ENCODE measurements at places on chromosomes 1 and 21. TPM values are rescaled to one million over a fixed set of nuclear protein-coding genes. Genes with fewer than 3 reads are reported as not detected.

DNA sequence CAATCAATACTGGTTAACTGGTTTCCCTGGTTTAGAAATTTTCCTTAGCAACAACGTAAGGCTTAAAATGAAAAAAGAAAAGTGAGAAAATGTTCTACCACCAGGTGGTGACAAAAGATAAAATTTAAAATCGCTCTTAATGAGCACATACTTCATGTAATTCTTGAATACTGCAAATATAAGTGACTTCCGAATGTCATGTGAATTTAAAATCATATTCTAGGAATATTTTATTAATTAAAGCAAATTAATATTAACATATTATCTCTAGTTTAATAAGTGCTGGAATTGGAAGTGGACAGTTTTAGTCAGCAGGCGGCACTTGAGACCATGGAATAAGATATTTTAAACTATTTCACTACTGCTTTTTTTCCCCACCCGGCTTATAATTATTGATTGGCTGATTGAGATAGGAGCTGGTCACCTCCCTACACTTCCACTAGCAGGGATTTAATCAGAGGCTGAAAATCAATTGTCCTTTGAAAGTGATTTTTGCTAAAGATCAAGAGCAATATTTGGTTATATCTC, 5.0 kb upstream of the ADAMTS1 start:
- DNase-seq, result no peak

GRCh38 chr1:111622166-111622565, 2.6 kb downstream of the RAP1A start:
- no peak for DNase-seq

DNA sequence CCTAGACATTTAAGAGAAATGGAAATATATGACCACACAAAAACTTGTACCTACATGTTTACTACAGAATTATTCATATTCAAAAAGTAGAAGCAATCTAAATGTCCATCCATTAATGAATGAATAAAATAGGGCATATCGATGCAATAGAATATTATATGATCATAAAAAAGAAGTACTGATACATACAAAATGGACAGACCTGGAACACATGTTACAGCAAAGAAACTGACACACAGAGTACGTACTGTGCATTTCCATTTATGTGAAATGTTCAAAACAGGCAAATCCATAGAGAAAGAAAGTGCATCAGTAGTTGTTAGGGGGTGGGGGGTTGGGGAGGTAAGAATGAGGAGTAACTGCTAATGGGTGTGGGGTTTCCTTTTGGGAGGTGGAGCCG, 39.2 kb downstream of the B3GALNT2 start:
- DNase-seq, result no peak

GRCh38 chr1:214349781-214350180, 68.8 kb downstream of the SMYD2 start:
- DNase-seq, result no peak

DNA sequence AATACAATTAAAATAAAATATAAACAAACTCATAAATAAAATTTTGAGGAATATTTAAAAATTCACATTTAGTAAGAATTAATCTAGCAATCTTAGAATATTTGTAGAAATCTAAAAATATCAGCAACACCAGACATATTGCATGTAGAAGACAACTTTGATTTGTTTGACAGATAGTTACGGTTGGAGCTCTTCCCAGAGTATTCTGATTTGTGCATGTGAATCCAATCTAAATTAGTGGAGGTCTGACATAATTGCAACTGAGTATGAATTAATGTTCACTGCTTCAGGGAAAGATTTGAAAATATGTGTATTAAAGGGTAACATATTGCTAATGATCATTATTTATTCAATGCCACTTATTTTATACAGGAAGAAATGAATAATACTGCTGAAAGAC, 1546.2 kb downstream of the BRINP3 start:
- DNase-seq, result no peak

GRCh38 chr1:95005584-95005983, 67.2 kb downstream of the ALG14 start:
- no peak for DNase-seq

GRCh38 chr1:54764922-54765561, 719 bp upstream of the PARS2 start:
- DNase-seq, result no peak

DNA sequence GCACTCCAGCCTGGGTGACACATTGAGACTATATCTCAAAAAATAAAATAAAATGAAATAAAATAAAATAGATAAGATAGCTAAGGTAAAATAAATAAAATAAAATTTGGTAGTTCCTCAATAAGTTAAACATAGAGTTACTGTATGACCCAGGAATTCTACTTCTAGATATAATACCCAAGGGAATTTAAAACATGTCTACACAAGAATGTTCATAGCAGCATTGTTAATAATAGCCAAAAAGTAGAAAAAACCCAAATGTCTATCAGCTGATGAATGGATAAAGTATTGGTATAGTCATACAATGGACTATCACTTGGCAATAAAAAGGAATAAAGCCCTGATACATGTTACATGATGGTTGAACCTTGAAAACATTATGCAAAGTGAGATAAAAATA, 47.8 kb downstream of the CEP350 start:
- no peak for DNase-seq

- DNase-seq, result no peak
These were observed 277.5 kb upstream of the ADAMTS5 start for GRCh38 chr21:27244352-27244751.

DNA sequence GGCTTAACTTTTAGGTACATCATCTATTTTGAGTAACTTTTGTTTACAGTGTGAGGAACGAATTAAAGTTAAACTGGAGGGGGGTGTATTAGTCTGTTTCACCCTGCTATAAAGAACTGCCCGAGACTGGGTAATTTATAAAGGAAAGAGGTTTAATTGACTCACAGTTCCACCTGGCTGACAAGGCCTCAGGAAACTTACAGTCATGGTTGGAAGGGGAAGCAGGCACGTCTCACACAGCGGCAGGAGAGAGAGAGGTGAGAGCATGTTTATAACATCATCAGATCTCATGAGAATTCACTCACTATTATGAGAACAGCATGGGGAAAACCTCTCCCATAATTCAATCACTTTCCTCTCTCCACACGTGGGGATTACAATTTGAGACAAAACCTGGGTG, 31.9 kb upstream of the TMEM52 start:
- DNase-seq, result no peak

GRCh38 chr1:236141447-236142252, 689 bp upstream of the GPR137B start:
- DNase-seq, result no peak

GRCh38 chr1:198449261-198449660, 91.2 kb downstream of the ATP6V1G3 start:
- no peak for DNase-seq

GRCh38 chr21:37744551-37744950, 171.7 kb downstream of the KCNJ6 start:
- DNase-seq, result no peak

DNA sequence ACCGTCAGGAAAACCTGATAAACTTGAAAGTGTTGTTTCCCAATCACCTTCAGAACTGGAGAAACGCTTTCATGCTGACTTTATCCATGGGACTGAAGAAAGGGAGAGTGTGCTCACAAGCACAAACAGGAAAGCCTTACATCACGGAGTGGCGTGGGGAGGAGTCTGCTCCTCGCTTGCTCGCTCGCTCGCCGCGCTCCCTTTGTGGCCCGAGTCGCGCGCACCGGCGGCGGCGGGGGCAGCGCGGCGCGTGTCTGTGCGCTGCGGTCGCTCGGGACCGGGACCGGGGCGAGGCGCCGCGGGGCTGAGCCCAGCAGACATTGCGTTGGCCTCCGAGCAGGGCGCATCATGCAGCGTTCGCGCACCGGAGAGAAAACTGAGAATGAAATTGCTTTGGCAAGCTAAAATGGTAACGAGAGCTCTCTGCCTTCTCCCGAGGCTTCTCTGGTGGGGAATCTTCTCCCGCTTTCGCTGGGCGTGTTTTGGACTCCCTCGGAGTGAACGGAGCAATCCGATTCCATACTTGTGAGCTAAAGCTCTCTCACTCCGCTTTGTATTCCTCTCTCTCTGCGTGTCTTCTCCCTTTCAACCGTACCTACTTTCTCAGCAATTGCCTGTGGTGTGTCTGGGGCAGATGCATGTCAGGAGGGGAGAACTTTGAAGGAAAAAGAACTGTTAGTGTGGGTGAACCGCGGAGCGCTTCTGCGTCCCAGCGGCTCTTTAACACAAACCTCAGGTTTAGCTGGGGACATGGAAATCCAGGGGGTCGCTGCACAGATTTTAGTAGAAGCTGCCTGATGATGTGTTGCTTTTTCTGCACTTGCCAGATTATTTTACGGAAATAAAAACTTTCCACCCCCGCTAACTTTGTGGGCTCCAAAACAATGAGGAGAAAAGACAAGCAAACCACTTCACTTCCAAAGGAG, at the start of gene RGL1:
TSS of gene RGL1 (plus strand) at position 205 of the 926 bp plus-strand sequence. CDS start at position 383, 178 bp downstream.
- peak; percentile 66 for DNase-seq

- no peak for DNase-seq
These were observed 12.7 kb upstream of the CD101 start for GRCh38 chr1:116988908-116989307.

DNA sequence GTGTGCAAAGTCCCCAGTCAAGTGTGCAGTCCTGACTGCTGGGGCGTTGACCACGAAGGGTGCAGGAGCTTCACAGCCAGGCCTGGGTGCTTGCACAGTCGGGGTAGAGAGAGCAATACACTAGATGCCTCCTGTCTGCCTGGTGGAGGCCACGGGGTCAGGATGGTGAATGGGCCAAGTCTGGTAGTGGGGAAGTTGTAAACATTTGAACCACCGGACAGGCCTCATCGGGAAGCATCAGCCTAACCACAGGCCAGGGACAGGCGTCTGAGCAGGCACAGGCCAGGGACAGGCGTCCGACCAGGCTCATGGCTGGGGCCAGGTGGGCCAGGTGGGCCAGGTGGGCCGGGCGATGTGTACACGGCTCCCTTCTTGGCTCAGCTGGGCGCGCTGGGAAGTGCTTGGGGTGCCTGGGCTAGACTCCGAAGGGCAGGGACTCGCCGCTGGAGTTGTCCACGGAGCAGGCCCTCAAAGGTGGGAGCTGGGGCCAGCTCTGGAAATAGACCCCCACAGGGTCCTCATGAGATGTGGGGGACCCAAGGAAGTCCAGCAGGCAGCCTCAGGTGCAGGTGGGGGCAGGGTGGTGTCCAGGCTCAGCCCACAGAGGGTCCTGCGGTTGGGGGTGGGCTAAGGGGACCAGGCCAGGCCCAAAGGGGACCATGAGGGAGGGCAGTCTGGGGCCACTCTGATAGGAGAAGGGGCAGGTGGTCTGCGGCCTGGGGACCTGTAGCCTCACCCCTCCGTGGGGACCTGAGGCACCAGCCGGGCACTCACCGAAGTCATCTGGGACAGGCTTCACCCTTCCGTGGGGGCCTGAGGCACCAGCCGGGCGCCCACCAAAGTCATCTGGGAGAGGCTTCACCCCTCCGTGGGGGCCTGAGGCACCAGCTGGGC, 15.0 kb downstream of the COL6A1 start:
- DNase-seq, result no peak

DNA sequence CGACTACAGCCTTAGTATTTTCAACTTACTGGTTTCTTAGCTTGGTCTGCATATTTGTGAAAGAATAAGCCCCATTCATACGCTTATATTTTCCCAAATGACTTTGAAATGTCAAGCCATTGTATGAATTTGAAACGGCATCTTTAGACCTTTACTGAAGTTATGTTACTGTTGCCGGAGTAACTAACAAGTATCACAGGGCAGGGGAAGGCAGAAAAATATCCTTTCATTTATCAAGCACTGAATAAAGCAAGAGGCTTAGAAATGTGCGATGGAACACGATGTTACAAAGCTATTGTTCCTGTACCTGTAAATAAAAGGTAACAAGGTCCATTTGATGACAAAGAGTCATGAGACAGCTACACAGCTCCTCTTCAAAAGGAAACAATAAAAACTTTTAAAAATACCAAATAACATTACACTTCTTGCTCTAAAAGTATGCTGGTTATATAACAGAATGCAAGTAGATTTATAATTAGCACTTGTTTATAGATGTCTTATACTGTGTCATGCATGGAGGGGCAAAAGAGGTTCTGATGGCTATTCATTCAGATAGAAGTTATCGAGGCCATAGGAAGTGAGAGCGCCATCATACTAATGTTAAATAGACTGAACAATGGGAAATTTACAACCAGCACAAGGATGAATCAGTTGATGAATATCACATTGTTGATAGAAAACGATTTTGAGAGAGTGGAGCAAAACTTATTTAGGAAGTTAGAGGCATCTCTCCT, 322.6 kb downstream of the RGS7 start:
- DNase-seq, result no peak

DNA sequence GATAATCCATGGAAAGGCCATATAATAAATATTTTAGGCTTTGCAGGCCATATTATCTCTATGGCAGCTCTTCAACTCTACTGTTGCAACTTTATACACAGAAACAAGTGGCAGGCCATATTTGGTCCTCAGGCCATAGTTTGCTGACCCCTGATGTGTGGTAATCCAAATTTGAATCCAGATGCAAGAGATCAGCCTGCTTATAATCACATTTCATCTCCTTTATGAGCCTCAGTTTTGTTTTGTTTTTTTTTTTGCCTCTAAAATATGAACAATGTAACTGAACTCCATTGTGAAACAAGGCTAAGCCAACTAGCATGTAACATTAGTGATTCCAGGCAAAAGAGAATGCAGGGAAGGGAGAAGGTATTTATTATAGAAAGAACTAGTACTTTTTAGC, 81.6 kb downstream of the PRKAA2 start:
- no peak for DNase-seq

GRCh38 chr1:165055581-165055980, 300.9 kb downstream of the LMX1A start:
- no peak for DNase-seq

- DNase-seq, result no peak
These were observed 38.0 kb downstream of the F5 start for GRCh38 chr1:169548282-169548681.

GRCh38 chr1:89369331-89369730, 5.5 kb downstream of the GBP6 start:
- no peak for DNase-seq

DNA sequence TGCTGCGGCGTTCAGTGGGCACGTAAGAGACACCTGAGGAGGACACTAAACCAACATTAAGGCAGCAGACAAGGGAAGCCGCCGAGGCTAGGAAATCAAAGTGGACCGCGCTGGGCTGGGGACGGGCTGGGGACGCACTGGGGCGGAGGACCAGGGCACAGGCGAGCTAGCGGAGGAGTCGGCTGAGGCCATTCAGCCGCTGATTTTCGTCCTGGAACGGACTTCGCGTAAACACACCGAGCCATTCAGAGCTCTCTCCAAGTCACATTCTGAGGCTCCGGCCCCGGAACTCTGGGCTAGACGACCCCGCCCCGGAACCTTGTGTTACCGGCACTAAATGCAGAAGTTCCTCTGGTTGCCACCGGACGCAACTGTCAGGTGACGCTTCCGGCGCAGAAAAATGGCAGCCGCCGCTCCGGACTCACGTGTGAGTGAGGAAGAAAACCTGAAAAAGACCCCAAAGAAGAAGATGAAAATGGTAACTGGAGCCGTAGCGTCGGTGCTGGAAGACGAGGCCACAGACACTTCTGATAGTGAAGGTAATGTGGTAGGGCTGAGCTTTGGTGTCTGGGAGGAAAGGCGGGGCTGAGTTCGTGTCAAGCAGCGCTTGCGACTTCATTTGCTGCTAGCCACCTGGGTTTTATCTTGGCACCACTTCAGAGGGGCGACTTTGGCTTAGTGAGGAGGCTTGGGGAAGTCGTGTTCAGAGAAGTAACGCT, at the start of gene RRP15:
TSS of gene RRP15 (plus strand) at position 377 of the 719 bp plus-strand sequence. CDS start at position 401, 24 bp downstream.
- DNase-seq, result peak; percentile 91

The ZNHIT6 gene
- total RNA-seq, result 17.2 TPM

The KCND3 gene
- 0.61 TPM for total RNA-seq

The OBSCN gene
- 28.4 TPM for total RNA-seq

The KIF17 gene
- 9.9 TPM for total RNA-seq

The SPRR5 gene
- total RNA-seq, result not detected

Data from H1 (cell line).